ENCODE measurements at places on chromosomes 13 and 19.
A peak's percentile ranks its signal among the peaks of the same experiment; 100 is the strongest.

GRCh38 chr13:30429235-30429634 is 6.9 kb downstream of the UBE2L5 start:
- DNase-seq: no peak

DNA sequence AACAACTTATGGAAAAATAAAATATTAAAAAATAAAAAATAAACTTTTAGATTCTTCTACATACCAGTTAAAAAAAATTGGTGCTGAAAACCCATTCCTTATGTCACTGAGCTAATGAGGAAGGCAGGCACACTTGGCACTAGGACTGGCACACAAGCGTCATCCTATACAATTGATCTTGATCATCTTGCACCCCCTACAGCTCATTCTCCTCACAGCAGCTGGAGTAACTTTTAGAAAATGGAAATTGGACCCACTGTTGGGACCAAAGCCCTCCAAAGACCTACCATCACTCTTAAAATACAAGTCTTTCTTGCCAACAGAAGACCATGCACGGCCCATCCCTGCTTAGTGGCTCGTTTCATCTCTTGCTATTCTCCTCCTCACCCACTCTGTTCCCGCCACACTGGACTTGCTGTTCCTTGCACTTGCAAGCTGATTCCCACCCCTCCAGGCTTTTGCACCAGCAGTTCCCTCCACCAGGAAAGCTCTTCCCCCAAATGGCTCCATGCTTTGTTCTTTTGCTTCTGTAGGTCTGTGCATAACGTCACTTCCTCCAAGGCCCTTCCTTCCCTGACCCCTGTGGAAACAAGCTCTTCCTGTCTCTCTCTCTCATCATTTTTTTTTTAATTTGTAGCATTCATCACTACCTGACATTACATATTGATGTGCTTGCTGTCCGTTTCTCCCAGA is 11.6 kb downstream of the CTU1 start:
- DNase-seq: no peak

- no peak for DNase-seq
Observed at GRCh38 chr19:45767881-45768654, 984 bp downstream of the SIX5 start.

DNA sequence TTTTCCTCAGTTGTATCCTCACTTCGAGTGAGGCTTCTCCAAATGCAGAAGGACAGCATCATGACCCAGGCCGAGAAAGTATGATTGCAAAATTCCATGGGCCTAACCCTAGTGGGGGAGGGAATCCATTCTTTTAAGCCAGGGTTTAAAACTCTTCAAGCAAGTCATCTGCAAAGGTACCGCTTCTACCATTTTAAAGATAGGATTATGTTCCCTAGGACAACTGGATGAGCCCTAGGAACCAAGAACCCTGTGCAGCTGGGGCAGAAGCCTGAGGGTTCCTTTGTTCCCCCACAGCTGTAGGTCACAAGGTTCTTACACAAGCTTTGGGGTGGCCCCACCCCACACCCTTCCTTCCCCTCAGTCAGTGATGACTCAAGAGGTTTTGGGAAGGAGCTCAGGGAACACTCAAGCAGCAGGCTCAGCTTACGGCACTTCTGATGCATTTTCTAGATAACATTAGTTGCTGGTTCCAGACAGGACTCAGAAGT is 13.5 kb downstream of the ARL11 start:
- peak; percentile 96 for DNase-seq

DNA sequence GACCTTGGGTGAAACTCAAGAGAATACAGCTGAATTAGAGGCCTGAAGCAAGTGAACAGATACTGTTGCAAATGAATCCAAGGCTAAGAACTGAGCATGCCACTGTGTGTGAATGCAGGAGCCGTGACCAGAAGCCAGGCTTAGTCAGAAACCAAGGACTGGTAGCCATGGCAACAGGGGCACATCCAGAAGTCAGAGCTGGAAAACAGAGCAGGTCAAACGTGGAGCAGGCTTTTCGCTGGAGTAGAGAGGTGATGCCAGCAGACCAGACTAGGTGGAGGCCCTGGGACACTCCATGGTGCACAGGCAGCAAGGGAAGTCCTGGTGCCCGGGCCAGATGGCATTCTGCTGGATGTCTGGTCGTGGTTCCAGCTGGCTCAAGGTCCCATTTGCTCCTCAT is 564.1 kb downstream of the PCDH9 start:
- DNase-seq: no peak

DNA sequence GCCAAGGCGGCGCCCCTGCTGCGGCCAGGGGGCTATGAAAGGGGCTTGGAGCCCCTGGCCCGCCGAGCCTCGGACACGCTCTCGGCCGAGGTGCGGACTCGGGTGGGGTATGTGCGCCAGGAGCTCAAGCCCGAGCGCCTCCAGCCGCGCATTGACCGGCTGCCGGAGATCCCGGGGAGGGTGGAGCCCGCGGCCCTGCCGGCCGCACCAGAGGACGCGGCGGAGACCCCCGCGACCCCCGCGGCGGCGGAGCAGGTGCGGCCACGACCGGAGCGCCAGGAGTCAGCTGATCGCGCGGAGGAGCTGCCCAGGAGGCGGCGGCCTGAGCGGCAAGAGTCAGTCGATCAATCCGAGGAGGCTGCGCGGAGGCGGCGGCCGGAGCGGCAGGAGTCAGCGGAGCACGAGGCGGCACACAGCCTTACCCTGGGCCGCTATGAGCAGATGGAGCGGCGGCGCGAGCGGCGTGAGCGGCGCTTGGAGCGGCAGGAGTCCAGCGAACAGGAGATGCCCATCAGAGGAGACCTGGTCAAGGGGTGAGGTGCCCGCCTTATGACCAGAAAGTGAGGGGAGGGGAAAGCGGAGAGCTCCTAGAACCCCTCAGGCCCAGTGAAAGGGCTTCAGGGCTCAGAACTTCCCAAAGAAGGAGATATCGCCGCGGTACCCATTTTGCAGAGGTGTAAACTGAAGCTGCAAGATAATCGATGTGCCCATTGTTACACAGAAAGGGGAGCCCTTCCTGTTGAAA is 8.8 kb upstream of the SHKBP1 start:
- no peak for DNase-seq

GRCh38 chr19:20453425-20453935 is 112.1 kb downstream of the ZNF737 start:
- no peak for DNase-seq

GRCh38 chr19:36688058-36688457 is 646 bp downstream of the ZNF567 start:
- DNase-seq: no peak

DNA sequence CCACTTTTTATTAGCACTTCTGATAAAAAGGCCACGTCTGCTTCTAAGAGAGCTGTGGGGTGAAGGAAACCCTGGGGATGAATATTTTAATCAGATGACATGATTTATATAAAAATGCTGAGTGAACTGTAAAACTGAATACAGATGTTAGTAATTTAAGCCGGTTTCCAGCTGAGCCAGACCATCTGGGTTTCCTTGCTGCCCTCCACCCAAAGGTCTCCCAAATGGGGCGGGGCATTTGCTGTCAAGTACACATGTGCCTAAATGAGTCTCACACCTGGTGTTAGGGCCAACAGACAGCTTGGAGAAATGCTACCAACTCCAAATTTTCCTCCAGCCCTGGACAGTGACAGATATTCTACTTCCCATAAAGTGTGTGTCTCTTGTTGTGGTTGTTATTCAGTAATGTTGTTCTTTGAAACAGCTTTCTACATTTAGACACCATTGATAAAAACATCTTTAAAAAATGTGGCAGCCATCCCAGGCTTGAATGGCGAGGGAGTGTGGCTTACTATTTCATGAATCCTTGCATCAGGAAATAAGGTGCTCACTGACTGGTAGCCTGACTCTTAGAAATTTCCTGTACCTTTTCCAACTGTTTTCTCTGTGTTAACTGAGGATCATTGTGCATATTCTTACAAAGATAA is 350.4 kb downstream of the MTUS2 start:
- no peak for DNase-seq

GRCh38 chr19:21202865-21203494 is 61.1 kb downstream of the ZNF431 start:
- peak; percentile 37 for DNase-seq

DNA sequence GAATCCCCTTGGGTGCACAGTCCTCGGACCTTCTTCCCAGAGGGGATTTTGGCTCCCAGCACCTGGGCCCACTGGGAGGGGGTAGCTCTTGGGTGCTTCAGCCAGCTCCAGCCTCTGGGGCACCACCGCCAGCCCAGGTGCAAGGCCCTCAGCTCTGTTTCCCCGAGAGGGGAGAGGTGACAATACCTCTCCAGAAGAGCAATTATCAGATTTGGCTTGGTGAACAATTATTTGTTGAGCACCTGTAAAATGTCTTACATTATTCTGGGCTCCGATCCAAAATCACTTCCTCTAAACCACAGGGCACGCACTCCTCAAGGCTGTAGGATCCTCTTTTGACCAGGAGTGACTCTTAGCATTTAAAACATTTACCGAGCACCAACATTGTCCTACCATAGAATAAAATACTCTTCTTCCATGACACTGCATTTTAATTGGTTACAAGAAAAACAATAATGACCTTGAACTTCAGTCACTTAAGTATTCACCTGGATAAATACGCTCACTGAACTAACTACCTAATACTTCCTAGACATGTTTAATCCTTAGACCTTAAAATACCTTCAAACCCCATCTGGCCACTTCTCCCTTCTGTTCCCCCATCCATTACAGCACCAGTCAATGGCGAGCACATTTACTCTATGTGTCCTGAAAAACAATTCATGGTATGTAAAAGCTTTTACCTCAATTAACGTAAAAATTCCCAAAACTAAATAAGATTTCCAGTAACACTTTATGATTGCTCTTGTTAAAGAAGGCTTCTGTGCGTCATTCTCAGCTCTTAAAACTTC is 54.8 kb downstream of the ABCC4 start:
- DNase-seq: peak; percentile 45

- DNase-seq: no peak
Observed at GRCh38 chr13:104414771-104415170, 1348.6 kb upstream of the SLC10A2 start.

DNA sequence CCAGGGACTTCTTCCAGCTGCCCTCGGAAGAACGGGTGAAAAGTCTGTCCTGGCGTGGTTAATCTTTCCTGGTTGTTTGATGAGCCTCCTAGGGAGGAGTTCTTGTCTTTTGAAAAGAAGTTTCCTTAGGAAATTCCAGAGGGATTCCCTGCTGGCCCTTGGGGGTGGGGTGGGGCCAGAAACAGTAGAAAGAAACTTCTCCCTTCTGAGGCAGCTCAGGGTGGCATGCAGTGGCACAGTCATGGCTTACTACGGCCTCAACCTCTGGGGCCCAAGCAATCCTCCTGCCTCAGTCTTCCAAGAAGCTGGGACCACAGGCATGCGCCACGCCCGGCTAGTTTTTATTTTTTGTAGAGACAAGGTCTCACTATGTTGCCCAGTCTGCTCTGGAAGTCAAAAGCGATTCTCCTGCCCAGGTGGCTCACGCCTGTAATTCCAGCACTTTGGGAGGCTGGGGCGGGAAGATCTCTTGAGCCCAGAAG is 1.5 kb downstream of the ZNF101 start:
- DNase-seq: no peak

DNA sequence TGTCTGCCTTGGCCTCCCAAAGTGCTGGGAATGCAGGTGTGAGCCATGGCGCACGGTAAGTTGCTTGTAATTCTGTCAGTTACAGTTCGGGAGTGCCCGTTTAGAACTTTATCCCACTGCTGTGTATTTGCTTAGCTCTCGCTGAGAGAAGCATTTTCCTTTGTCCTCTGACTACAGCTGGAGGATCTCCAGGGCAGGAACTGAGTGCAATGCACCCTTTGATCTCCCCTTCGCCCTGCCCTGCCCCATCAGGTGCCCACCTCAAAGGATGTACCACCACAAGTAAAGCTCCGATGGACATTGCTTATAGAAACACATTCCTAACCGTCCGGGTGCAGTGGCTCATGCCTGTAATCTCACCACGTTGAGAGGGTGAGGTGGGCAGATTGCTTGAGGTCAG is 6.5 kb downstream of the BRME1 start:
- no peak for DNase-seq

- DNase-seq: no peak
Observed at GRCh38 chr13:24671386-24672113, 8.7 kb upstream of the ATP12A start.

DNA sequence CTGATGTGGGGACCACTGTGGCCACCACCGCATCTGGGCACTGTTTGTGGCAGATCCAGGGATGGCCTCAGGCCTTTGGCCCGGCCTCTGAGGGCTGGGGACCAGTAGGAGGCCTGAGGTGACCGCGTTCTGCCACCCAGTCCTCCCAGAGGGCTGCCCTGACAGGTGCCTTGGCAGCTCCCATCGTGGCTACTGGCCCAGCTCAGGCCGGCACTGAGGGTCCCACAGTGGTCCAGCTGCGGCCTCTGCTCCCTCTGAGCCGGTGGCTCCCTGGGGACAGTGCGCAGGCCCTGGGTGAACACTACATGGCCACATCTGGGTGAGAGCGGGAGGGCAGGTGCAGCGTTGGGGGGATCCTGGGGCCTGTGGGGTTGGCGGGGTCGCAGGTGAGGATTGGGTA is 61.9 kb downstream of the KDM4B start:
- DNase-seq: no peak

- DNase-seq: no peak
Observed at GRCh38 chr19:954672-955494, 29.0 kb downstream of the ARID3A start.

- no peak for DNase-seq
Observed at GRCh38 chr13:75153386-75153785, 328.6 kb downstream of the TBC1D4 start.

- DNase-seq: no peak
Observed at GRCh38 chr13:42219876-42220275, 52.1 kb upstream of the AKAP11 start.

GRCh38 chr13:42788601-42789000 is 7.2 kb downstream of the FAM216B start:
- no peak for DNase-seq

- no peak for DNase-seq
Observed at GRCh38 chr19:1521636-1522035, 2.2 kb upstream of the PLK5 start.

DNA sequence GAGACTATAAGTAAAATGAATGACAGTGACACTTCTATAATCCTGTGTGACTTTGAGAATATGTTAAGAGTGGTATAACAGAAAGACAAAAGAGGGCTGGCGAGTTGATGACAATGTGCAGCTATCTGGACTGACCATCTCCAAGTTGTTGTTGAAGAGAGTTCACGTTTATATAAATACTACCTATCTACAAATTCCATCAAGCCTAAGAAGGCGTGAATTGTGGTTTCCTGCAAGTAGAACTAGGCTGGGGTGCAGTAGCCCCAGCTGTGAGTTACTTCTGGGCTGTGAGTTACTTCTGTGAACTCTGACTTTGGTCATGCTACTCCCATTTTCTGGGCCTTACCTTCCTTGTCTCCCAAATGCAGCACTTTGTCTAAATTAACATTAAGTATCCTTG is 561.0 kb downstream of the TBC1D4 start:
- DNase-seq: no peak

DNA sequence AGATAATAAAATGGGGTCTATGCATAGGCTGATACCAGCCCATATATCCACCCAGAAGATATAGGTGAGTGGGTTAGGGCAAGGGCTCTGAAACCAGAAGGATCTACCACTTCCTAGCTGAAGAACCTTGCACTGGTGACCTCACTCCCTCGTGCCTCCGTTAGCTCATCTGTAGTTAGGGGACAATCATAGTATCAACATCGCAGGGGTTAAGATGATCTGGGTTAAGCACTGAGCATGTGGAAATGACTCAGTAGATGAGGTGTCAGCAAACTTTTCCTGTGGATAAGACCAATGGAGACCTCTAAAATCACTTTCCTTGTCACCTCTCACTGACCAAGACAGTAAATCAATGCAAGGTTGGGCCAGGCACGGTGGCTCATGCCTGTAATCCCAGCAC is 30.5 kb downstream of the TNFSF14 start:
- DNase-seq: no peak

GRCh38 chr13:50222569-50223332 is 207.5 kb downstream of the KCNRG start:
- peak; percentile 99 for DNase-seq

GRCh38 chr13:66765559-66765958 is 464.6 kb downstream of the PCDH9 start:
- DNase-seq: no peak

Data from CD14-positive monocyte (primary cell).